ENCODE measurements at places on chromosomes 2 and 18.

GRCh38 chr2:100234141-100234540, 88.2 kb downstream of the LONRF2 start:
- no peak for DNase-seq

DNA sequence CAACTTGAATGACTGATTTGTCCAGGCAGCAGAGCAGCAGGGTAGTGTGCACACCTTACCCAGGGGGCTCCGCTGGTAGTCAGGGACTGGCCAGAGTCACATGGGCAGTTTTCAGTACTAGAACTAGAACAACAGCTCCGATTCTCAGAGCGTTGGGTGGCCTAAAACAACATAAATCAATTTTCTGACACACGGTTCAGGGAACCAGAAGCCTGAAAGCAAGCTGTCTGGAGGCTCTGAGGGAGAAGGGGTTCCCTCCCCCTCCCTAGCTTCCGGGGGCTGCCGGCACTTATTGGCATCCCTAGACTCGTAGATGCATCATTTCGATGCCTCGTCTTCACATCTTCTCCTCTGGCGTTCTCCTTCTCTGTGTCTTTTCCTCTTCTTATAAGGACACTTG, 13.4 kb upstream of the ITGB6 start:
- DNase-seq: no peak

- no peak for DNase-seq
Measured at GRCh38 chr2:222504719-222505118, 80.4 kb downstream of the SGPP2 start.

DNA sequence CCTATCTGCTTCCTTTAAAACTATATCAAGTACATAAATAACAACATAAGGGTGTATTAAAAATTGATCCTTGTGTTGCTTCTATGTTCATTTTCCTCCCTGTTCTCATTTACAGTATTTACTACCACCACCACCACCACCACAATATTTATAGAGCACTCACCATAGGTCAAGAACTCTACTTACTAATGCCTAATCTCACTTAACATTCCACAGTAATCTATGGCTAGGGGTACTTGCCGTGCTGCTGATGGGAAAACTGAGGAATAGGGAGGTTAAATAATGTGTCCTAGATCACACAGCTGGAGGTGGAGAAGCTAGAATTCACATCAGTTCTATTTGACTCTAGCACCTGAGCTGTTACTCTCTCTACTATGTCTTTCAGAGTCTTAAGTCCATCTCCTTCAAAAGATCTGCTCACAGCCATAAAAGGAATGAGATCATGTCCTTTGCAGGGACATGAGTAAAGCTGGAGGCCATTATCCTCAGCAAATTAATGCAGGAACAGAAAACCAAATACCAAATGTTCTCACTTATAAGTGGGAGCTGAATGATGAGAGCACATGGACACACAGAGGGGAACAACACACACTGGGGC, 54.1 kb upstream of the ZNF385B start:
- no peak for DNase-seq

- no peak for DNase-seq
Measured at GRCh38 chr2:216837740-216838139, 22.1 kb downstream of the TNP1 start.

- no peak for DNase-seq
Measured at GRCh38 chr18:46663539-46663938, 6.5 kb upstream of the LOXHD1 start.

- DNase-seq: no peak
Measured at GRCh38 chr18:48405978-48406377, 3.2 kb downstream of the ZBTB7C start.

DNA sequence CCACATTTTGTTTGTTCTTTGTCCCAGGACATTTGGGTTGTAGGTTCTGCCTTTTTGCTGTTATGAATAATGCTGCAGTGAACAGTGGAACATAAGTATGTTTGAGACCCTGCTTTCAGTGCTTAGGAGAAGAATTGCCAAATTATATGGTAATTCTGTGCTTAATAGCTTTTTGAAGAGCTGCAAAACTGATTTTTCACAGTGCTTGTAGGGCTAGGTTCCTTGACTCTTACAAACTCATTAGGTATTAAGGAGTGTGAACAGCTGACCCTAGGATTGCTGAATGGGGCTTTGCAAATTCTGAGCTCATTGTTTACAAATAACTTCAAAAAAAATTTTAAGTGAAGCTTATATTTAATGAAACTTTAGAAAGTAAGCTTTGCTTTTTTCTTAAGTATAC, 154.2 kb downstream of the LTBP1 start:
- no peak for DNase-seq

DNA sequence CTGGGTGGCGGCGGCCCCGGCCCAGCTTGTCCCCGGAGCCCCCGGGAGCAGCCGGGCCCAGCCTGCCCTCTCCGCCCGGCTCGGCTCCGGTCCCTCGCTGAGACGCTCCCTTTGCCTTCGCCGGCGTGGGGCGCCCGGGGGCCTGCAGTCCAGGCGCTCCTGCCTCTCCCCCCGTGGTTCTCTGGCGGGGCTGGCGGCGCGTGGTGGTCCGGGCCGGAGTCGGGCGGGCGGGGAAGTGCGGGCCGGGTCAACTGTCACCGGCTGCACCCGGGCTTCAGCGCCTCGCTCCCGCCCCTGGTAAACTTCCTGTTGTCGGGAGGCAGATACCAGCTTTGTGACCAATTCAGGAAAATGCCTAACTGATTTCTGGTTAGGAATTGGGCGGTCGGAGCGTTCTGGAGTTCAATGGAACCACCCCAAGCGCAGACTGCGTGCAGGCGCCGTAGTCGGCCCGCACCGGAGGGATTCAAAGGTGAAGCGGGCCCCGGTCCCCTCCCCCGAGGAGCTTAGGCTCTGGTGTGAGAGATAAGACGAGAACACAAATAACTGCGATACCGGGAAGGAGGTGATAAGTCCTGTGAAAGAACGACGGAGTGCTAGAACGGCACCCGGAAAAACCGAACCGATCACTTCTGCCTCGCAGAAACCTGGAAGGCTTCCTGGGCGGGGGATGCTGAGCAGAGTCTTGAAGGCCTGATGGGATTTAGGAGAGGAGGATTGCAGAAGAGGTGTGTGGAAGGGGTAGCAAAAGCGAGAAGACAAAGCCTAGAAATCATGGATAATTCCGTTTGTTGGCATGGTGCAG, 891 bp downstream of the CAB39 start:
- no peak for DNase-seq

GRCh38 chr2:121721926-121722325, 14.7 kb downstream of the NIFK start:
- DNase-seq: no peak

- no peak for DNase-seq
Measured at GRCh38 chr2:162022290-162022945, 51.6 kb downstream of the DPP4 start.

- no peak for DNase-seq
Measured at GRCh38 chr18:44996261-44996660, 315.6 kb downstream of the SETBP1 start.

DNA sequence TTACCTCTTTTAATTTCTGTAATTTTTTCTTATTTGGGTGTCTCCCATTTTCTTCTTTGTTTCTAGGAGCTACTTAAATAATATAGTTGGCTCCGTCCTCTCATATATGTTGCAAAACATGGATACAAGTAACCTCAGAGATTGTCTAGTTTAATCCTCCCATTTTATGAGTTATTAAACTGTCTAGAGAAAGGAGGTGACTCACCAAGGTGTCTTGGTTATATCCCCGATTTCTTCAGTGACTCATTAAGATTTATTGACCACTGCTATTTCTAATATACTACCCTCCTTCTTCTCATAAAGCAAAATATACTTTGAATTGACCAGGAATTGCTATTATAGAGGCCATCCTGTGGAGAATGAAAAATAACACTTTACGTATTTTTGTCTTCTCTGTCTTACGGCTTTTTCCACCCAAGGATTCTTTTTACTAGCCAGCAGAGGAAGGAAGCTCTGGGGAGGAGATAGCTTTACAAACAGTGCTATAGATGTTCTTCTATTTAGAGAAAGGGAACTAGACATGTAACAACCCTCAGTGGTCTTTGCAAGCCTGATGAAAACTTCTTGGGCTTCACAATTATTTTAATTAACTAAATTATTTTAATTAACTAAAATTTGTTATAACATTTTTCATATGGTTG, 300.4 kb upstream of the TNP1 start:
- DNase-seq: no peak

DNA sequence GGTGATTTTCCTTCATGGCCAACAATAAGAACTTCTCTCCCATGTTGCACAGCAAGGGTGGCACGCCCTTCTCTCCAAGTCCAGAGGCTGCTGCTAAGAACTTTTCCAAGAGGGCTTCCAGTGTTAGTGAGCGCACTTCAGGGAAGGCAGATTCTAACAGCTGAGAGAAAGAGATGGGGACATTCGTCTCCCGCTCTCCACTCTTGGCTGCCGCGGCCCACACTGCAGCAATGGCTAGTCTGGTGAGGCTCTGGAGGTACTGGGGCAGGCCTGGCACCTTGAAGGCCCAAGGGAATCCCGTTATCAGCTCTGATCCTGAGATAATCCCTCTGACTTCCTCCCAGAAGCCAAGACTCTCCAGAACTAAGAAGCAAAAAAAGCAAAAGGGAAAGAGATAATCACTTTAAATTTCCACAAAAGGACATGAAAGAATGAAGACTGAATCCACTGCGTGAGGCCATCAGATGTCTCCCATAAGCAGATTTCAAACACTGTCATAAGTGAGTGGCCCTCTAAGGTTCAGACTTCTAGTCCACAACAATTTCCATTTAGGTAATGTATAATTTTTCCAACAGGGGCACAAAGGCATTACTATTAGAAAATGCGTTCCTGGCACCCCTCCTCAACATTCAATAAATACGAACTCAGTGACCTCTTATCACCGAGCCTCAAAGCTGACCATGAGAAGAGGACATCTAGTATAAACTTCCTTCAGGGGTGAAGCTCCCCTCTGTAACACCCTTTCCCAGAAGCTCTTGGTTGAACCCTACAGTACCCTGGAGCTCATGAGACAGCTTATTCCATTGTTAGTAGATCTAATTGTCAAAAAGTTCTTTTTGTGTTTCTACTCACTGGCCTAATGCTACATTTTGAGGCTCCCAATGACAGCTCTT, 66.7 kb upstream of the ZFP36L2 start:
- no peak for DNase-seq

- DNase-seq: no peak
Measured at GRCh38 chr2:18372641-18373040, 187.8 kb downstream of the RDH14 start.

DNA sequence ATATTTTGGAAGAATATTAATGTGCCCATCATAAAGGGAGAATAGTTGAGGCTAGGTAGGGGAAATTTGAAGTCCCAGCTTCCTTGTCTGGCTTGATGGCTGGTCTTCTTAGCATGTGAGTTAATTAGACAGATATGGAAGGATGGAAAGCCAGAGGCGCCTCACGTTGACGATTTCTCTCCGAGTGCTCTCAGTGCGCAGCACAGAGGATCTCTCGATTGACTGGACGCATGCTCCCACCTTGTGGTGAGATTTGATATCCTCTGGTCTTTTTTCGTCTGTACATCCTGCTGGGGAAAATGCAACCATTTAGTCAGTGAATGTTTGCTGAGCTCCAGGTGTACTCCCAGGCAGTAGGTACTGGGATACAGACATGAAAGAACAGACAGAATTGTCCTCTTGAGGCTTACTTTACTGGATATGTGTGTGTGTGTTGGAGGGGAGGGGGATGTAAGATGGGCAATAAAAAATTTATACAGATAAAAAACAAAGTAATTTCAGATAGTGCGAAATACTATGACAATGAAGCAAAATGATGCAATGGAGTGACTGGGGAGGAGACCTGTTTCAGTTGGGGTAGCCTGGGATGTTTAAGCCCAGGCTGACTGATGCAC, 66.9 kb upstream of the ZNG1B start:
- DNase-seq: no peak

- DNase-seq: no peak
Measured at GRCh38 chr2:70668911-70669310, 99.1 kb downstream of the ADD2 start.
